Progenitor cell of endocrine pancreas (in vitro differentiated cells): ENCODE measurements at places on chromosomes 7 and 10. TPM values are rescaled to one million over a fixed set of nuclear protein-coding genes. Genes with fewer than 3 reads are reported as not detected.

DNA sequence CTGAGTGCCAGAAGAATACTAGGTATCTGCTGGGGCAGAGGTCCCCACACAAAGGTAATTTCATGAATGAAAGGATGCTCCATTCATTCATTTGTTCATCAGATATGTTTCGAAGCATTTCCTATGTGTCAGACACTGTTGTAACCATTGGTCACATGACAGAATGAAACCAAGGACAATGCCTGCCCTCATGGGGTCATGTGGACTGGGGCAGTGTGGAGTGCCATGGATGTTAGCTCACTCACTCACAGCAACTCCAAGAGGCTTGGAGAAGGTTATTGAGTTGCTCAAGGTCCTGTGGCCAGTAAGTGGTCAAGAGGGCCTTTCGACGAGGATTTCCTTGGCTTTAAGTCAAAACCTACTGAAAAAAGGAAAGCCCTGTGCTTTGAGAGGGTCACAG, 223.5 kb downstream of the ARHGAP12 start:
- H3K36me3 ChIP-seq, result peaks cover 6% of the 10 kb centered on the region
- no peak overlapping the region for H3K27ac ChIP-seq
- H3K27me3 ChIP-seq, result no peaks in the 10 kb centered on the region

GRCh38 chr10:124197371-124198124, 104.2 kb upstream of the CHST15 start:
- no peaks in the 10 kb centered on the region for H3K4me1 ChIP-seq
- no peak overlapping the region for H3K27ac ChIP-seq
- peaks cover 9% of the 10 kb centered on the region for H3K27me3 ChIP-seq
- DNase-seq, result no peak
- H3K4me3 ChIP-seq, result no peak overlapping the region

GRCh38 chr10:110317866-110318850, 13.4 kb upstream of the SMNDC1 start:
- peaks cover 4% of the 10 kb centered on the region for H3K36me3 ChIP-seq
- H3K4me3 ChIP-seq, result no peak overlapping the region
- no peak overlapping the region for H3K27ac ChIP-seq
- no peaks in the 10 kb centered on the region for H3K27me3 ChIP-seq
- no peak for DNase-seq
- H3K4me1 ChIP-seq, result peaks cover 4% of the 10 kb centered on the region

GRCh38 chr7:44819292-44819691, 22.8 kb downstream of the PPIA start:
- H3K27me3 ChIP-seq, result no peaks in the 10 kb centered on the region
- H3K4me3 ChIP-seq, result no peak overlapping the region
- H3K27ac ChIP-seq, result peak overlapping the region; percentile 49
- no peak for DNase-seq
- H3K36me3 ChIP-seq, result peaks cover 2% of the 10 kb centered on the region

GRCh38 chr7:32588657-32589056, 93.4 kb downstream of the AVL9 start:
- DNase-seq, result no peak
- no peak overlapping the region for H3K27ac ChIP-seq
- H3K36me3 ChIP-seq, result peaks cover 15% of the 10 kb centered on the region
- H3K4me3 ChIP-seq, result no peak overlapping the region

GRCh38 chr10:27687326-27687725, 58.3 kb downstream of the MKX start:
- no peaks in the 10 kb centered on the region for H3K27me3 ChIP-seq
- DNase-seq, result no peak
- no peak overlapping the region for H3K27ac ChIP-seq
- H3K36me3 ChIP-seq, result no peaks in the 10 kb centered on the region
- no peak overlapping the region for H3K4me3 ChIP-seq

GRCh38 chr10:33653584-33654367, 319.3 kb upstream of the NRP1 start:
- H3K4me1 ChIP-seq, result no peaks in the 10 kb centered on the region
- no peak overlapping the region for H3K4me3 ChIP-seq
- H3K27ac ChIP-seq, result no peak overlapping the region
- no peak for DNase-seq
- H3K27me3 ChIP-seq, result peaks cover 3% of the 10 kb centered on the region
- peaks cover 4% of the 10 kb centered on the region for H3K36me3 ChIP-seq

- no peaks in the 10 kb centered on the region for H3K4me1 ChIP-seq
- no peak for DNase-seq
- H3K27me3 ChIP-seq, result peaks cover 38% of the 10 kb centered on the region
- H3K36me3 ChIP-seq, result no peaks in the 10 kb centered on the region
Observed at GRCh38 chr10:6053303-6053702, 8.9 kb downstream of the IL2RA start.

DNA sequence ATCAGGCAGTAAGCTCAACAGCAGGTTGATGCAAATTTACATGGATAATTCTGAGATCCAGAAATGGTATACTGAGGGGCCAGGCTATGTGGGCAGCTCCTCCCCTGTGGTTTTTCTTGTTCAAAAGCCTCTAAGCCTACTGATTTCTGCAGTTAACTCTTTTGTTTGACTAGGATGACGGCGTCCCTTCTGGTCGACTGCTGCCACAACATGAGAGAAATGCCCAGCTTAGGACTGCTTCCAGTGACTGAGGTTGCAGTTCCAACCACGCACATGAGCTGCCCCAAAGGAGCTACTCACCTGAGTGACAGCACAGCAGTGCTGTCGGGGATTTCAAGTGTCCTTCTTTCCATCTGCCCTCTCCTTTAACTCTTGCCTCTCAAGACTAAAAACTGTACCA, 973.0 kb upstream of the GHITM start:
- H3K4me3 ChIP-seq, result no peak overlapping the region
- no peaks in the 10 kb centered on the region for H3K27me3 ChIP-seq
- no peaks in the 10 kb centered on the region for H3K36me3 ChIP-seq
- no peak for DNase-seq
- H3K27ac ChIP-seq, result no peak overlapping the region
- H3K4me1 ChIP-seq, result peaks cover 21% of the 10 kb centered on the region

- no peak overlapping the region for H3K4me3 ChIP-seq
- no peaks in the 10 kb centered on the region for H3K27me3 ChIP-seq
- H3K27ac ChIP-seq, result peak overlapping the region; percentile 4
- peaks cover 2% of the 10 kb centered on the region for H3K4me1 ChIP-seq
- no peaks in the 10 kb centered on the region for H3K36me3 ChIP-seq
Observed at GRCh38 chr7:117741962-117742361, 131.3 kb downstream of the CTTNBP2 start.

GRCh38 chr10:114397651-114398145, 6.6 kb downstream of the AFAP1L2 start:
- DNase-seq, result no peak
- H3K27me3 ChIP-seq, result peaks cover 91% of the 10 kb centered on the region
- H3K27ac ChIP-seq, result no peak overlapping the region
- no peaks in the 10 kb centered on the region for H3K4me1 ChIP-seq
- no peaks in the 10 kb centered on the region for H3K36me3 ChIP-seq

DNA sequence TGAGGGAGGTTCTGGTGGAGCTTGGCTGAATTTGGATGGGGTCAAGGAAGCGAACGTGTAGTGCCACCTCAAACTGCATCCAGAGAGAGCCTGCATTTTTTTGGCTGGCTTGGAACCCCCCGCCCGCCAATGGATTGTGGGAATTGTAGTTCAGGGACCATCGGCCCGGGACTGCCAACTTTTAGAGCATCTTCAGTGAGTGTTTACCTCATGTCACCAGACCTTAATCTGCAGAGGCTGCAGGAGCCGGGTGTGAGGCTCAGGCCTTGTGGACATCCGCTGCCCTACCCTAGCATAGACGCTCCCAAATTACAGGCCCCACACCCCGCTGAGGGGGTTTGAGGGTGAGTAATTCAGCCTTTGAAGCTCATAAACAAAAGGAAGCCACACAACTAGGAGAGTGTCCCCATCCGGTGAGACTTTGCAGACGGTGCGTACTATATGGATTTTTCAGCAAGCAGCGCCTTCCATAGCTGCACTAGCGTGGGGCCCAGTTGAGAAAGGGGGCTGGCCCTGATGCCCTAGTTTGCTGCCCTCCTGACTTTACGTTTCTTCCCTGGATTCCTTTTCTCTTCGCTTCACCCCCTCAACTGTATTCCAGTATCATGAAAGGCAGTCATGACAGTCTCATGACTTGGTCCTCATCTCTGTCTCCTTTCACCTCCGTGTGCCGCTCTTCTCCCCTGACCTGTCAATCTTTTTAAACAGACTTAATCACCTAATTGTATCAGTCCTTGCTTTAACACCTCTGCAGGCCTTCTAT, 717 bp downstream of the CNPY4 start:
- peak overlapping the region; percentile 100 for H3K27ac ChIP-seq
- DNase-seq, result no peak
- peaks cover 2% of the 10 kb centered on the region for H3K36me3 ChIP-seq
- H3K4me3 ChIP-seq, result peak overlapping the region; percentile 93
- H3K4me1 ChIP-seq, result peaks cover 14% of the 10 kb centered on the region

DNA sequence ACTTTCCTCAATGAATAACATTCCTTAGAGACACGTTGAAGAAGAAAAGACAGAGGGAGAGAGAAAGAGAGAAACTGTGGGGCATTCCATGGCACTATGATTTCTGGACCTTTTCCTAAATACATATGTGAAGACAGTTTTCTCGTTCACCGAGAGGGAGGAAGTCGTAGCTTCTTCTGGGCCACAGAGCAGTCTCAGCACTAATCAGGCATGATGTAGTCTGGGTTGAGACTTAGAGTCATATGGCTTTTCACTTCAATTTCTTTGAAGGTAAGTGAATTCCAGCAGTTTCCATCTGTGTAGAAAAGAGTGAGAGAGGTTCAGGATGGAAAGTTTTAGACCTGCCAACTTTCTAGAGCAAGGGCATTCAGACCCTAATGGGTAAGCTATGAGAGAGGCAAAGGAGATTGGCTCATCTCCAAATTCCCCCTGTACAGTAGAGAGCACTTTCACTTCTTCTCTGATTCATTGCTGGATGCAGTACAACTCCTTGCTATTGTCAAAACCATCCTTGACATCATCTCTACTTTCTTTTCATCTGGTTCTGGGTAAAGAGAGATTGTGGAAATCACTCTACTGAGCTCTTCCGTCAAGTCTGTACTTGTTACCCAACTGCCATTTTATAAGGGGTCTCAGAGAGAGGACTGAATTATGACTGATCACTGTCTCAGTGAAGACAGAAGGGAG, 31.5 kb upstream of the OR9A4 start:
- no peaks in the 10 kb centered on the region for H3K27me3 ChIP-seq
- no peaks in the 10 kb centered on the region for H3K36me3 ChIP-seq
- no peak overlapping the region for H3K4me3 ChIP-seq
- no peaks in the 10 kb centered on the region for H3K4me1 ChIP-seq

DNA sequence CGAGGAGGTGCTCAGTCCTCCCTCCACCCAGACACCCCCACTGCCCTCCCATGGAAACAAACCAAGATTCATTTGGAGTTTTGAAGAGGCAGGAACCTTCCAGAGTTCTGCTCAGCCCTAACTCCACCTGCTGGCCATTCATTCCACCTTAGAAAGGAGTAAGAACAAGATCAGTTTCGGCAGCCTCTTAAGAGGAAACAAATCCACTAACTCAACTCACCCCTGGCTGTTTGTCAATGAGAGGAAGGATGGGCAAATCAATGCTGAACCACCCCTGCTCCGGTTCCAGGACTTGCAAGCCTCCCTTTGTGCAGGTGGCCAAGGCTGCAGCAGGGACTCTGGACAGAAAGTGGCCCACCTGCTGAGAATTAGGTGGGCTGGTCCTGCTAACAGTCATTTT, 26.2 kb downstream of the CCDC3 start:
- H3K36me3 ChIP-seq, result no peaks in the 10 kb centered on the region
- no peak overlapping the region for H3K4me3 ChIP-seq
- H3K27me3 ChIP-seq, result peaks cover 32% of the 10 kb centered on the region
- no peak for DNase-seq

DNA sequence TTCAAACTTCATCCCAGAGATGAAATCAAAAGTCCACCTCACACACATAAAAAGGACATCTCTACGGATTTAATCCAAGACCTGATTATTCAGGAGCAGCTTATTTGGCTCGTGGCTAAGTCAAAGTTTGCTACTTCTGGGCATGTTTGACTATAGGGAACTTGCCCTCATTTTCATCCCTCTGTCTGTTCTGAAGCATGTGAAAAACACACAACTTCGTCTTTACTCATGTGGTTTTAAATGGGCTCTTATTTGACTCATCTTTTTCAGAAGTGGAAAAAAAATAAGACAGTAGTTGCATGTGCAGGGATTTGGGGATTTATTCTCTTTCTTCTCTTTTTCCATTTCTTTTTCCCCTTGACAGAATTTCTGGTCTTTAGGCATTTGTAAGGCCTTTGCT, 295.9 kb downstream of the TFEC start:
- no peak overlapping the region for H3K27ac ChIP-seq
- H3K27me3 ChIP-seq, result no peaks in the 10 kb centered on the region
- H3K4me1 ChIP-seq, result peaks cover 10% of the 10 kb centered on the region
- no peaks in the 10 kb centered on the region for H3K36me3 ChIP-seq
- H3K4me3 ChIP-seq, result no peak overlapping the region
- no peak for DNase-seq

- no peaks in the 10 kb centered on the region for H3K36me3 ChIP-seq
- no peak overlapping the region for H3K4me3 ChIP-seq
- DNase-seq, result no peak
- peak overlapping the region; percentile 6 for H3K27ac ChIP-seq
- H3K4me1 ChIP-seq, result peaks cover 6% of the 10 kb centered on the region
Observed at GRCh38 chr10:84176351-84176750, 2.8 kb downstream of the GPR15LG start.

DNA sequence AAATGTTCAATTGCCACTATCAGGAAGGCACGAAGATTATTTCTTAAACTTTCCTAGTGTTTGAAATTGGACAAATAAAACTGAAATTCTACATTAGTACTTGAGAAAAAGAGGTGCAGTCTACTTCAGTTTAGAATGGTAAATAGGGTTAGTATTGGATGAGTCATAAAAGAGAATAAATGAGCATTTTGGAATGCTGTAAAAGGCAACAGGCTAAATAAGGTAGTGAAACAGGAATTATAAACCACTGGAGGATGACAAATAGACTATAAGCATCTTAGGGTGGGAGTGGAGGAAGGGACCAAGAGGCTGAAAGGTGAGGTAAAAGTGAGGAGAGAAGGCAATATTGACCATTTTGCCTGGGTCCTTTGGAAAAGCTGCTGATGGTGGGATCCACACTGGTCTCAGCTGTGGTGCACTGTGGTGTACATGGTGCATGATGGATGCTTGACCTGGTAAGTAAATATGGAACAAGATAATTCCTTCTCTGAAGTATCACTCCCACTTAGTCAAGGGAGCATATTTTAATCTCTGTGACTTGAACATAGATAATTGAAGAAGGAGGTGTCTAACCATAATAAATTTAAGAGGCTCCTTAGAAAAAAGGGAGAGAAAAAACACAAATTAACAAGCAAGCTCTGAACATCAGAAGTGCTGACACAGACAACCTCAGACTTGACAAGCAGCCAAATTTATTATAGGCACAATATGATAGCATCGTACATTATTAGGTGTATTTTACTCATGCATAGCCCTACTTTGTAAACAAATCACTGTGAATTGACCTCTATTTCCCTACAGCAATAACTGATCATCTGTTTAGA, 76.4 kb upstream of the SCIN start:
- no peak overlapping the region for H3K4me3 ChIP-seq
- H3K27me3 ChIP-seq, result no peaks in the 10 kb centered on the region
- H3K27ac ChIP-seq, result no peak overlapping the region
- peaks cover 4% of the 10 kb centered on the region for H3K36me3 ChIP-seq

Gene TMEM60
- total RNA-seq, result 17.9 and 20.7 TPM in 2 replicates

Gene DBF4
- 24.9 and 27.7 TPM in 2 replicates for total RNA-seq

Gene OR2A7
- 8.0 and 9.3 TPM in 2 replicates for total RNA-seq

Gene ZCCHC24
- total RNA-seq, result 1.3 and 1.6 TPM in 2 replicates

Gene CASP7
- 11.6 and 12.8 TPM in 2 replicates for total RNA-seq

Gene CPEB3
- 2.1 and 2.3 TPM in 2 replicates for total RNA-seq

Gene TBX20
- total RNA-seq, result not detected in 2 replicates
